GM12891 (cell line): ENCODE measurements at places on chromosomes 1 and 21.

DNA sequence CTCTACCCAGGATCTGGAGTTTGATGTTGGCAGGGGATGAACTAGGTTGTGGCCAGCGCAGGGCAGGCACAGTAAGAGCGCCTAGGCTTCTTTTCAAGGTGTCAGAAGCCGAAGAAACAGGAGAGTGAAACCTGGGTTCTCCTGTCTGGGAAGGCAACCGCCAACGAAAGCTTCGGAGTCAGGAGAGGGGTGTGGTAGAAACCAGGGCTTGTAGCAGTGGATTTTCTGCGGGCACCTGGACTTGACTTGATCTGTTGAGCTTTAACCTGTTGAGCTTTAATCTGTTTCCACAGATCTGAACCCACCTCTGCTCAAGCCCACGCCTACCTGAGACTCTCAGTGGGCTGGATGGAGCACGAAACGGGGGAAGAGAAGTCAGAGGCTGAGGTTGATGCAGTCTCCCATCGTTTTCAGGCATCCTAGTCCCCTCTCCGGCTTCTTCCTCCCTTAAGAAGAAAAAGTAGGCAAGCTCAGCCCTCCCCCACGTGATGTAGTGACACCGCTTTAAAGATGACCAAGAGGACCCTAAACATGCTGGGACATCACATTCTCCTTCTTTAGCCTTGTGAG is 9.3 kb downstream of the HLX start:
- no peak for DNase-seq

- no peak for DNase-seq
These were observed 99.4 kb downstream of the SMYD2 start for GRCh38 chr1:214380396-214380795.

DNA sequence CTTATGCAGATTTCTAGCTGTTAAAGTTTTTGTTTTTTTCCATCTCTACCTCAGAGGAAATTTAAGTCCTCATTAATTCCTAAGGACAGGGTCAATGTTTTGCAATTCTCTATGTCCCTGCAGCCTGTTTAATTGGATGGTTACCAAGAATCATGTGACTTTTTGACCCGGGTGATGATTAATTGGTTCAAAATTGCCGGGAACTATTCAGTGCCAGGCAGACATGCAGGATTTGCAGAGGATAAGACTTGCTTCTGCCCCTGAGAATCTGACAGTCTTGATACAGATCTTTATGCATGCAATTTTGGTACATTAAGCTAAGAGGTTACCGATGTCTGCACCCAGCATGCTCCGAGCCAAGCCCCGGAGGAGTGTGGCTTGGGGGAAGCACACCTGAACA is 87.9 kb downstream of the PLPP3 start:
- no peak for DNase-seq

- no peak for DNase-seq
These were observed 87.5 kb downstream of the CAMTA1 start for GRCh38 chr1:6872573-6873261.

- DNase-seq, result no peak
These were observed 39.7 kb downstream of the TOMM20 start for GRCh38 chr1:235088907-235089306.

DNA sequence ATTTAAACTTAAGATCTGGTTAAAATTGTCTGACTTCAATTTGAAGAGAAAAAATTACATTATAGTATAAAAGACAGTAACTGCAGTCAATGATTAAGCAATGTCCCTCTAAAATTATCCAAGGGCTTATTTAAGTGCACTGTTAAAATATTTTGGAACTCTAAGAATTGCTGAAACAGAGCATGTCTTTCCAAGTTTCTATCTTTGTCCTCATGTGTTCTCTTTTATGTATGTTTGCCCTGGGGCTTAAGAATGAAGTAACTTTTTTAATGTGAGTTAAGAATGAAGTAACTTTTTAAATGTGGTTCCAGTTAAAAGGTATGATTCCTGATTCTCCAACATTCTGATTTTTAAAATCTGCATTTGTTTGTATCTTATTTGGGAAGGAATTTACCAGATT is 69.0 kb upstream of the MARK1 start:
- DNase-seq, result no peak

DNA sequence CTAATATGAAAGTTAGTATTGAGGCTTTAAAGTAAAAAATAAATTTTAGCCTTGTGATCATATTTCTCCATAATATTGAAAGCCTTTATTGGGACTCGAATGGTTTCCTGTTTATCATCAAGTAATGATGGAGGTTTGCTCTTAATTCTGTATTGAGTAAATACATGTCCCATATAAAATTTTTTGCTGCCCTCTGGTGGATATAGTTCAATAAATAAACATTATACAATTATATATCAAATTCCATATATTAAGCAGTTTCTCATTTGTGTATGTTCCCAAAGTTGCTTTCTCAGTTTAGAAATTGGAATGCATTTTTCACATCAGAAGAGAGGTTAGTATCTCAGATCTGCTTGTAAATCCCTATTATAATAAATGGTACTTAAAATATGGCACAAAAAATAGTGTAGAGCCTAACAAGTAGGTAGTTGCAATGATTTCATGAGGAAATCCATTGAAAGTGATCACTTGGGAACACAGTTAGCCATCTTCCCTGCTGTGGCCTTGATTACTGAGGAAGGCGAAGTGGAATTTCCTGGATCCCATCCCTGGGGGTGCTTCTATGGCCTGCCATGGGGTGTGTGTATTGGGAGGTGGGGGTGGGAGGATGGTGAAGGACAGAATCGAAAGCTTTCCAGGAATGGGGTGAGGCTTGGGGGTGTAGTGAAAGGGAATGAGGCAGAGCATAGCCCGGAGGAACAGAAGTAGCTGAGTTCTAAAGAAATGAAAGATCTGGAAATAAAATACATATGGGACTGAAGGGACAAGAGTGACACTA is 84.1 kb upstream of the C21orf91 start:
- DNase-seq, result no peak

GRCh38 chr1:30527511-30528140 is 195.8 kb downstream of the MATN1 start:
- DNase-seq, result no peak

DNA sequence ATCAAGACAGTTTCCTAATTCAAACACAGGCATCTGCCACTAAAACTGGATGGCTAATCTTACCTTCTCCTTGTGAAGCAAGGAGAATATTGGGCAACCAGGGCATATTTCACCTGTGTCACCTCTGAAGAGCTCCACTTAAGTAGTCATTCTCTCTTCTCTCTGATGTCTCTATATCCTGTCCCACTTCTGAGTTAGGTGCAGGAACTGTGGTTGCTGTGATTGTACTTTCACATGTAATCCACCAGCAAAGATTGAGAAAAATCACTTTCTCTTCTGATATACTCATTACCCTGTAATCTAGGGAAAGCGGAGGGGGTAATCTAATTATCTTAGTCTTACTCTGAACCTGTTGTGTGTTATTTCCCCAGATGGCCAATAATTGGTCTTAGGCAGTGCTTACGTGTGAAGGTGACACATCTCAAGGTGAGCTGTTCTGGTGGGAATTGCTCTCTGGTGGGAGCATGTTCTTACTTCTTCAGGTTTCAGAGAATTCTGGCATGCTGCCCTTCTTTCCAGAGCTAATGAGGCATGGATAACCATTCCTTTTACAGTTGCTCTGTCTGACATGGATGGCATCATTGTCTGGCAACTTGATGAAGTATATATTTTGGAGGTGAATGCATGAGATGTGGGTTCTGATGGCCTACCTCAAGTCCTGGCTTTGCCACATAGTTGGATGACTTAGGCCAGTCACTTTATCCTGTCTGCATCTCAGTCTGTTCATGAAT is 12.0 kb downstream of the XCL2 start:
- DNase-seq, result no peak

GRCh38 chr1:181255270-181255929 is 166.9 kb downstream of the IER5 start:
- no peak for DNase-seq

- no peak for DNase-seq
These were observed 1179.6 kb downstream of the AMY1C start for GRCh38 chr1:104929280-104929679.

DNA sequence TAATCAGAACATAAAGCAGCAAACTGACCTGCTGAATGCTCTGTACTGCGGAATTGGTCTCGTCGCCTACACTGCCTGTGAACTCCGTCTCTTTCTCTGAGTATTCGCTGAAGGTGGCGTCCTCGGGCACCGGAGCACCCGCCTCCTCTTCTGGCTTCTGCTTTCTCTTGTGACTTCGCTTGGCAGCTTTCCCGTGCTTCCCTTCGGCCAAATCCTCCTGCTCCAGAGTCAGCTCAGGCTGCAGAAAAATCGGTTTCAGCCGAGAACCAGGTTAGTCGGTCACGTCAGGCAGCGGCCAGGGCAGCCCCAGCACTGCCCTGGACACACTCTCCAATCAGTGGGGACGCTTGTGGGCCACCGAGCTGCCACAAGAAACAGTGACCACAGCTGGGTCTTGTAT is 35.8 kb upstream of the RIPK4 start:
- DNase-seq, result no peak

DNA sequence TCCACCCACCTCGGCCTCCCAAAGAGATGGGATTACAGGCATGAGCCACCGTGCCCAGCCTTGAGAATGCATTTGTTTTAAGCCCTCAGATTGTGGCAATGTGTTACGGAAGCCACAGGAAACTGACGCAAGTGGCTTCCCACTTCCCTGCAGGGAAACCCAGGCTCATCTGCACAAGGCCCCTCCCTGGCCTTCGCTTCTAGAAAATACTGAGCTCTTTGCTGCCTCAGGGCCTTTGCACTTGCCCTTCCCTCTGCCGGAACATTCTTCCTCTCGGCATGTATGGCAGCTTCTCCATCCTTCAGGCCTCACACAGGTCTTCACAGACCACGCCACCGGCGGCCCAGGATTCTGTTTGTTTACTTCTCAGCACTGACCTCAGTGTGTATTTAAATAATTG is 137.0 kb upstream of the TMEM51 start:
- DNase-seq, result no peak

- DNase-seq, result no peak
These were observed 60.1 kb downstream of the ELK4 start for GRCh38 chr1:205571747-205572146.

DNA sequence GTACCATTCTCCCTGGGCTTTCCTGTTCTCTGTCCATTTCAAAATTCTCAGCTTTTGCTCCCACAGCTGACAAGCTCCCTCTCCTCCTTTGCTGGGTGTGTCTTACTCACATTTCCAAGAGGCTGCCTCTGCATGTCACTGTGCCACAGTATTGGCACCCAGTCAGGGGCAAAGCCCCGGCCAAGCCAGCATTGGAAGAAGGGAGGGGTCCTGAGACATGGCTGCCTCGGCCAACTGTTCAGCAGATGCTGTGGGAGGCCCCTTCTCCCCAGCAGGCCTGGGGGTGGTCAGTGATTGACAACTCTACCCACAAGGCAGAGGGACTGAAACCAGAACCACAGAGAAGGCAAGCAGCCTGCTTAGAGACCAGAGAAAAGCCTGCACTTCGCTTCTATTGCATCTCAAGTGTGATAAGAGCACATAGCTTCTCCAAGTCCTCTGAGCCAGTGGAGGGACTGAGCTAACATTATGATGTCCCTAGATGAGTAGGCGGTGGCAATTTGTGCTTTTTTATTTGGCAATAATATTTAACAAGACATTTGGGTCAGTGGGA is 294.1 kb downstream of the SIPA1L2 start:
- DNase-seq, result no peak

DNA sequence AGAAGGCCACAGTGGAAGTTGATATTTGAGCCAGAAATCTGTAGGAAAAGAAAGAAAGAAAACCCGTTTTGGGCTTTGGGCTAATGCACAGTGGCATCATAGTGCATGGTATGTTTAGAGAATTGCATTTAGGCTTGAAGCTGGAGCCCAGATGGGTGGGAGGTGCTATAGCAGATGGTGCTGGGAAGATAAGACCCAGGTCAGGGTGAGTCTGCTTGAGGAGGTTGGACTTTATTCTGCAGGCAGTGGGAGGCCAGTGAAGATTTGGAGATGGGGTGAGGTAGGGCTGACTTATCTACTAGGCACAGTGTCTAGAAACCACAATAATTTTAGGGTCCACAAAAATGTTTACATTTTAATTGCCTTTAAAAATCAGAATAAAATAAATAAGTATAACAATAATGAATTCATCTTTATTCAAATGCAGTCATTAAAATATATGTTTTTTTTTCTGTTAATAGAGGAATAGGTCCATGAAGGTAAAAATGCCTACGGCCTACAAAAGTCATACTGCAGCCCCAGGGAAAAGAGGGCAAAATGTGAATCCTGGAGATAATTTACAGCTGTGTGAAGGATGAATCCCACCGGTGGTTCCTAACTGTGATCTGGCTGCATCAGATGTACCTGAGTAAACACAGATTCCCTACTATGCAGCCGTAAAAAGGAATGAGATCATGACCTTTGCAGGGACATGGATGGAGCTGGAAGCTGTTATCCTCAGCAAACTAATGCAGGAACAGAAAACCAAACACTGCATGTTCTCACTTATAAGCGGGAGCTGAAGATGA is 8.7 kb downstream of the DNAJC6 start:
- no peak for DNase-seq

GRCh38 chr1:201452866-201453265 is 16.1 kb downstream of the PHLDA3 start:
- no peak for DNase-seq

DNA sequence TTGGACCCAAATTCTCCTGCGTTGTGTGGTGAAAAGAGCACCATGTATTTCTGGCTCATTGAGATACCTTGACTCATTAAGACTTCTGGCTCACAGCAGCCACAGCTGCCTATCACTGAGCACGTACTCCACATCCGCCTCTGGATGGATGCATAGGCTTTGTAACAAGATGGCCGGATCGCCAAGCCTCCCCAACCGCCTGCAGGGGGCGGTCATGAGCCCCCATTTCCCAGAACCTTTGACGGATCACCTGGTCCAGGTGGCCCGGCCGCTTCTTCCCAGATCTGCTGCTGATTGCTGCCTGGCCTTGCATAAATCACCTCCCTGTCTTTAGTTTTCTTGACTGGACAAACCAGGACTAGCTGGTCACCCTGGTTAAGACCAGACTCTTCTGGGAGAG is 156.5 kb upstream of the KLHDC7A start:
- DNase-seq, result no peak

- no peak for DNase-seq
These were observed 43.5 kb downstream of the CD34 start for GRCh38 chr1:207867136-207868109.

- no peak for DNase-seq
These were observed 301.2 kb downstream of the TGFB2 start for GRCh38 chr1:218646288-218646687.

DNA sequence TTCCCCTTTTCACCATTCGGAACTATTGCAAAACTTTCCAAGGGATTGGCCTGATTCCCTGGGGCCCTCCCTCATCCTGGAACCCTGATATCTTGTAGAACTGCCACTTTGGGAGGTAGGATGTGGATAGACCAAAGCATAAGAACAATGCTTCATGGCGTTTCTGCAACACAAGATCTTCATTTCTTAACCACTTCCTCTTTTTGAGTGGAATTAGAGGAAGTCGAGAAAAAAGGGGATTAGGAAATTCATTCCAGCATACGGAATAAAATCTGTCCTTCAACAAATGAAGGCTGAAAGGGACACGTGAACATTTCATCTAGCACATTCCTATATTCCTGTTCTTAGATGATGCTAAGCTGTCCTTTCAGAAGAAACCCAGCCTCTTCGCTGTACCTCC is 149.3 kb downstream of the HUNK start:
- DNase-seq, result no peak

- no peak for DNase-seq
These were observed 32.6 kb downstream of the UBE4B start for GRCh38 chr1:10065344-10065685.
